ENCODE measurements at places on chromosomes 6 and 20.
A peak's percentile ranks its signal among the peaks of the same experiment; 100 is the strongest.

GRCh38 chr6:33124525-33124901, 48.7 kb downstream of the HLA-DPB1 start:
- DNase-seq, result no peak

- no peak for DNase-seq
These were observed 199.9 kb upstream of the SOX4 start for GRCh38 chr6:21393441-21394165.

- DNase-seq, result no peak
These were observed 15.3 kb upstream of the SRSF6 start for GRCh38 chr20:43442282-43442880.

GRCh38 chr20:8471465-8471864, 339.4 kb downstream of the PLCB1 start:
- no peak for DNase-seq

DNA sequence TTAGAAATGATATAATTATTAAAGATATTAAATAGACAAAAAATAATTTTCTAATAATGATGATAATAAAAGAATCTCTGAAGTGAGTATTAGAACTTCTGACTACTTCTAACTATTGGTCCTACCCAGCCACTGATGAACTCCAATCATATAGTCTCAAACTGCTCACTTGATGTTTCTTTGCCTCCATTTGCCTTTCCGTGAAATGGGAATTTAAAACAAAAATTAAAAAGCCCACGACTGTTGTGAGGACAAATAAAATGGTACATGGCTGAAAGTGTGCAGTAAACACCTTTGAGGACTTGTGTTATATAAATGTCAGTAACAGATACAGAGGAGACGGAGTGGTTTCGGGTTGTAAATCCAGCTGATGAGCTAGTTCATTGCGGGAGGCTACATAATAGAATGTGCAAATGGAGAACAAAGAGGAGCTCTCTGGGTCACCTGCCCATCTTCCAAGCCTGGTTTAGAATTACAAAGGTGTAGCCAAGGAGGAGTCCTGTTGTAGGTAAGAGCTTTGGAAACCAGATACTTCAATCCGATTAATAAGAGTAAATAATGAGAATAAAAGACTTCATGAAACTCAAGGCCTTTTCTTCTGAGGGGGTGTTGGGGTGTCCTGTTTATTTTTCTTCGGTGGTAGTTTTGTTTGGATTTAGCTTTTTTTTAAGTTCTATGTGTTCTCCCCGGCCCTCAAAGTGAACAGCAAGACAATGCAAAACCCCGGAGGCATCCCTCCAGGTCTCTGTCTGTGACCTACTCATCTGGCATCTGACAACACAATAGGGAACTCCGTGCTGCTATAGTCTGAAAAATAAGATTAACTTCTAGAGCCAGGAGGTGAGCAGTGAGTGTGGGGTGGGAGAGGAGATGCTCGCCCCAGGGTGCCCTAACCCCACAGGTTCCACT, 4.4 kb upstream of the PXDC1 start:
- peak; percentile 95 for DNase-seq

- DNase-seq, result no peak
These were observed 53.8 kb upstream of the HDAC2 start for GRCh38 chr6:114024746-114025145.

GRCh38 chr20:16215041-16215440, 358.2 kb downstream of the KIF16B start:
- no peak for DNase-seq

DNA sequence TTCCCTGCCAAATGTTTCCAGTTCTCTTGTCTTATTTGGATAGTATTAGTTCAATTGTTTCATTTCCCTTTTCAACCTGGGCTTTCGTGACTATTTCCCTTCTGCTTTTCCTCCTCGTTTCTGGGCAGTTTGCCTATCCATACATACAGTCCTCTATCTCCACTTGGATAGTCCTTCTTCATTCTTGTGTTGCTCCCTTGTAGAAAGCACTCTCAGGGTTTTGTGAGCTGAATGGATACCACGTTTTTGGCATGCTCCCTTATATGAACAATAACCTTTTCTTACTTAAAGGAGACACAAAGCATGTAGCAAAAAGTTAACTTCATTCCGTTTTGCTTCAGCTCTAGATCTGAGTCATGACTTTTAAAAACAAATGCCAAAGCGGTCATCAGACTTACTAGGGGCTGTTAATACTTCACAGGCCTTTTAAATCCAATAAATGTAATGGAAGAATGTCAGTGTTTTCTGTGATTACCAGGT, 16.6 kb downstream of the CRYBG1 start:
- DNase-seq, result peak; percentile 93

- peak; percentile 20 for DNase-seq
These were observed 121.7 kb upstream of the JAG1 start for GRCh38 chr20:10795286-10796026.

GRCh38 chr6:87089135-87089534, 5.8 kb downstream of the CGA start:
- no peak for DNase-seq

GRCh38 chr6:10071631-10072220, 343.1 kb downstream of the TFAP2A start:
- DNase-seq, result no peak

- DNase-seq, result no peak
These were observed 901.0 kb upstream of the MAP3K7 start for GRCh38 chr6:91487696-91488392.

DNA sequence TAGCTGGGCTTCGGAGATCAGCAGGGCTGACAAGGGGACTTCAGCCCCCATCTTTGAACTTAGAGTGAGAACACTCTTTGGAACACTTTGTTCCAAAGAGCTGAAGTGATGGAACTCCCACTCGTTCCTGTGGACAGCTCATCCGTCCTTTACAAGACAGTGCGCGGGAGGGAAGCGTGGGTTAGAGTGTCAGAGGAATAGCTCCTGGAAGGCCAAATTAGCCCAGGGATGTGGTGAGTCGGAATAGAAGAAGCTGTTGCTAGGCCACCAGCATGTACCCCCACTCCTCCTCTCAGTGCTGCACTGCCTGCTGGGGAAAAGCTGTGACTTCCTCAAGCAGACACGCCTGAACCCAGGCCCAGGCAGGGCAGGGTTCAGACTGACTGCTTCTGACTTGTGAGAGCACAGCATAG, 1.7 kb downstream of the SDCBP2 start:
- no peak for DNase-seq

- no peak for DNase-seq
These were observed 32.5 kb upstream of the NT5E start for GRCh38 chr6:85417336-85417735.

- DNase-seq, result no peak
These were observed 135.3 kb downstream of the CDH4 start for GRCh38 chr20:61387204-61387953.

DNA sequence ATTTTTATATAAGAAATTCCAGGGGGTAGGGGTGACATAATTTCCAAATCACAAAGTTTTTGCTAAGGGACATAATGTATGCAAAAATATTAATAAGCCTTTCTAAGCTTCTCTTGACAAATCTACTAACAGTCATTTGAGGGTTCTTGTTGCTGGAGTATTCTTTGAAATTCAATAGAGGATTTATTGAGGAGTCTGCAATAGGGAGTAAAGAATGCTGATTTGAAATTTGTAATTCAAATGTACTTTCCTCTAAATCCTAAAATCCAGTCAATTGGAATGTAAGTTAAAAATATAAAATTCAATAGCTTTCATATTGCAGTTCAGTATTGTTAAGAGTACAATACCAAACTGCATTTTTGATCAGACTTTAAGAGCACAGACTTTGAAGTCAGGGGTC, 17.1 kb upstream of the LCA5 start:
- no peak for DNase-seq

DNA sequence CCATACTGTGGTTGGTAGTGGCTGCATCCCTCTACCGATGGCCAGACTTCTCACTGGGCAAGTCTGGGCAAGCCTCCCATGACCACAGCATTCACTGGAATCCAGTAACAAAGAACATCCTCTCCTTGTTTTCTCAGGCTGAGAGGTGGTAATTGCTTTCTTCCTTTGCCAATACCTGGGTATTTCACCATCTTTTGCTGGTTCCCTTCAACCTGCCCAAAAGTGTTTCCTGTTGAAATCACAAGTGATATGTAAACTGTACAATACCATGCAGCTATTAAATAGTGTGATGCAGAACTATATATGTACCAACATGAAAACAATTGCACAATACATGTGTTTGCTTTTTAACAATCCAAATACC, at the start of gene PTCHD4:
PTCHD4 (minus strand) TSS at position 55 of the 364 bp plus-strand sequence. CDS start 42,240 bp downstream, outside the sequence.
- DNase-seq, result no peak

- DNase-seq, result no peak
These were observed 62.8 kb upstream of the APCDD1L start for GRCh38 chr20:58577871-58578598.

- no peak for DNase-seq
These were observed 94.6 kb downstream of the CD109 start for GRCh38 chr6:73790574-73790973.

- DNase-seq, result peak; percentile 71
These were observed 1.9 kb upstream of the ELOVL4 start for GRCh38 chr6:79949233-79949632.

DNA sequence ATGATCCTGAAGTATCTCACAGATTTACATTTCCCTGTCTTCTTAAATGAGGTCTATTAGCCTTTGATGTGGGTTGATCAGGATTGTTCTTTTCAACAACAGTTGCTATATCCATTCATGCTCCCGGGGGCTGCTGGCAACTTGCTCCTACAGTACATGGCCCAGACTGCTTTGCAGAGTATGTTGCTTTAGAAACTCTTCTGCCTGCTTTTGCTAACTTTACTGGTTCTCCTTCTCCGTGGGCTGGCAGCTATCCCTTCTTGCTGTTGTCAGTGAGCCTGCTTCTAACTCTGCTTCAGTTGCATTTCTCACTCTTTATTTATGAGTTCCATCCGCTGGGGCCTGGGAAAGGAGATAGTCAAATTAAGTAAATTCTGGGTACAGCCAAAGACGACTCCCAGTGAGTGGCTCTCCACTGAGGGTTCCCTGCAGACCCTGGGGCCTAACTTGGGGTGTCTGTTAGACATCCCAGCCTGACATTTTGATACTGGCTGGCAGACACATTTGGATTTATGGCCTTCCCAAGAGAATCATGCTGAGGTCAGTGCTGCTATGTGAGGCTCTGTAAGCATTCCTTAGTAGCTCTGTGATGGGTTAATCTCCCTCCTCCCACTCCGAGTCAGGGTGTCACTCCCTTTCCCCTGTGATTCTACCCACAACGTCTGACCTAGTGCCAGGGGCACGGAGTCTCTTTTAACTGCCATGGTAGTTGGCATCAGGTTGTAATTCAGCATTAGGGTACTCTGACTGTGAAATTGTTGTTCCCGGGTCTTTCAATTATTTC, 73.6 kb downstream of the SLX4IP start:
- DNase-seq, result no peak

GRCh38 chr20:42392442-42392841, 774.3 kb upstream of the CHD6 start:
- DNase-seq, result no peak

DNA sequence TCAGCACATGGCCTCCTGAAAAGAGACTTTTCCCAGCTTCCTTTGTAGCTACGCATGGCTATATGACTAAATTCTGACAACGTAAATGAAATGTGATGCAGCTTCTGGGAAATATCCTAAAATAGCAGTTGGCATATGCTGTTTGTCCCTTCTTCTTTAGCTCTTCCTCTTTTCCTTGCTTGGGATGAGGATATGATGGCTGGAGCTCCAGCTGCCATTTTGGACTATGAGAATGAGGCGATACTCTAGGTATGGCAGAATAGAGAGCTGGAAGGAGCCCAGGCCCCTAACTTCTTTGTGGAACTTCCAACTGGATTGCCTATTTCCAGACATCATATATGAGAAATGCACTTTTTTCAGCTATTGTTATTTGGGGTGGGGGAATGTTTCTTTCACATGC, 5.3 kb upstream of the ZFP64 start:
- DNase-seq, result no peak

DNA sequence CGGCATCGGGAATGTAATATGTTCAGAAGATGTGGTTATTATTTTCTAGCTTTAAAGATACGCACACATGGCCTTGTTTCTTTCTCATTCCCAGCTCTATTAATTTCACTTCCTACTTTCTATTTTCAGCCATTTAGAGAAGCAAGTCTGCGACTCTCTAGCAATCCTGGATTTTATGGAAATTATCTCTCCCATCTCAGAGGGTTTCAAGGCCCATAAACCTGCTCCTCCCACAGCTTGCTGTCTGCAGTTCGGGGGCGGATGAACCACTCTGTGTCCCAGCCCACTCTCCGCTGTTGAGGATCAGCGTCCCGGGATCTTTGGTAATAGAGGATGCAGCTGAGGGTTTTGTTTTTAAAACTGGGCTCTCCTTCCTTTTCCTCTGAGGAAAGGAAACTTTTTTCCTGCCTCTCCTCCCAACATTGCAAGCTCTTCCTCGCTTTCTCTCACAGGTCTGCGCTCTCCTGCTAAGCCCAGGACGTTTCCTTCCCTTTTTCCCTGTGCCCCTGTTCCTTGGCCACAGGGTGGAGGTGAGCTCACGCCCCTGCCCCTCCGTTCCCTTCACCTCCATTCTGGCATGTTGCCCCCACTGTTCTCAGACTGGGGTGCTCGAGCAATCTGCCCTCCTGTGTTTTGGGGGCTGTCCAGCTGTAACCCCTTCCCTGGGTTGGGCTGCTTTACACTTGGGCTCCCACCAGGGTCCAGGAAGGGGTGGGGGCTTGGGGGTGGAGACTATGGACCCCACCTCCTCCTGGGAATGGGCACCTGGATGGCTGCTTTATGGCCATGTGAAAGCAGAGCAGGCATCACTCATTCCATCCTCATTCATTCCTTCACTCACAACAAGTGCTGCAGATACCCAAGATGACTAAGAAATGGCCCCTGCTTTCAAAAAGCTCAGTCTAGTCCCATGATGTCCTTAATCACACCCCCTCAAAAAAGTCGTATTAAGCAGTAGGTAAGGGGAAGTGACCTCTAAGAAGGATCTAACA, 54.9 kb downstream of the ZBTB9 start:
- no peak for DNase-seq

GRCh38 chr6:134172706-134173365, 120.4 kb upstream of the SLC2A12 start:
- no peak for DNase-seq

DNA sequence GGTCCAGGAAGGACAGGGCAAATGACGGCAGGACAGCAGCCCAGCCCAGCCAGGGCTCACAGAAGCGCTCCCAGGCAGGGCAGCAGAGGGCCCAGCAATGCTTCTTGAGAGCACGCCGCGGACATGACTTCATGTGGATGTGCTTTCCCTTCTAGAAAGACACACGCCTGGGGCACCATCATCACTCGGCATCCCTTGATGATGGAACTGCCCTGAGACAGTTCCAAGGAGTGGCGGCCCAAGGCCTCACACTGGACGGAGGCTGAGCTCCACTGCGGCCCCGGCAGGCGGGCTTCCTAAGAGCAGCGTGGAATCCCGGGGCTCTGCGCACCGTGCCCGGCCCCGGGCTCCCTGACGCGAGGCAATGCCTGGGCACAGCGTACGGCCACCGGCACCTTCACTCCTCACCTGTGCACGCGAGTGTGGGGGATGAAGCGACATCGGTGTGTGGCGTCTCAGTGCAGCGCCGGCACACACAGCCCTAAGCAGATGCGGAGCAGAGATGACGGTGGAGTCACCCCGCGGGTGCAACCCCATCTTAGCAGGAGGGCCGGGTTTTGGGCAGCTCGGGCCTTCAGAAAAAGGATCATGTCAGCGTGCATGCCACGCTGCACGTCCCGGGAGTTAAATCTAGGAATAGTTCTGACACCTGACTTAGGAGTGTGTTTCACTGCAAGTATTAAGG, 86.6 kb downstream of the THBS2 start:
- DNase-seq, result no peak

- no peak for DNase-seq
These were observed 332.8 kb downstream of the BTBD9 start for GRCh38 chr6:38306931-38307330.

- DNase-seq, result no peak
These were observed 14.2 kb downstream of the RRP36 start for GRCh38 chr6:43035495-43036194.

Data from NCI-H2029 treated with DMSO at 0.1 percent for 48 hours (cell line).